CD4-positive, CD25-positive, alpha-beta regulatory T cell (primary cell): ENCODE measurements at places on chromosomes 13 and 19.

- no peak for DNase-seq
Observed at GRCh38 chr19:40217027-40217810, 965 bp downstream of the TTC9B start.

DNA sequence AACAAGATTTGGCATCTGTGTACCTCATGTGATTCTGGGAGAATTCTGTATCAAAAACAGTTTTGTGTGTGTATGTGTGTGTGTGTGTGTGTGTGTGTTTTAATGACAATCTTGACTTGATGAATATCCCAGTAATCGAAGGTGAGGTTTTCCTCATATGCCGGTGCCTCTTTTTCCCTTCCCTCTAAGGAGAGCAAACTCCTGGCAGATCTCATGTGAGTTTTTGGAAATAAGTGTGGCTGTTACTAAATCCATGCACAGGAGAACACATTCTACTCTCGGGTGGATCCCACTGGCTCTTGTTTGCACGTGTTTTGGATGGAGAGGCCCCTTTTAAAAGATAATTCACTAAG, 29.0 kb upstream of the CEBPG start:
- DNase-seq, result no peak

DNA sequence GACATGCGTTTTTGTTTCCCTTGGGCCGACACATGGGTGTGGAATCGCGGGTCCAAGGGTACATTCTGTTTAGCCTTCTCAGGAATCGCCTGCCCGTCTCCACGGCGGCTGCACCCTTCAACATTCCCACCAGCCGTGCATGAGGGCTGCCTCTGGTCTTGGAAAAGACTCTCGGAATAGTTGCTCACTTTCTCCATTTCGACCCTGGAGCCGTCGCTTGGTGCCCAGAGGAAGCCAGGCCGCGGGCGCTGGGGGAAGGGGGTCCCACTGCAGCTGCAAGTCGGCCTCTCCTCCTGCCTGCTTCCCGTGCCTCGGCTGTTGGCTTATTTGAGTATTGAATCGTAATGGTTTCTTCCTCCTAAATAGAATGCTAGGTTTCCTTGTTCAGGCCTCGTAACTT, 51.5 kb downstream of the KDM4B start:
- DNase-seq, result no peak

- no peak for DNase-seq
Observed at GRCh38 chr13:48112896-48113755, 18.2 kb upstream of the MED4 start.
